ENCODE measurements at places on chromosomes 3 and 15.

GRCh38 chr3:45499529-45499928 lies 95.0 kb upstream of the LIMD1 start:
- DNase-seq, result no peak

- no peak for DNase-seq
Measured at GRCh38 chr15:29615791-29616190, 206.5 kb downstream of the TJP1 start.

DNA sequence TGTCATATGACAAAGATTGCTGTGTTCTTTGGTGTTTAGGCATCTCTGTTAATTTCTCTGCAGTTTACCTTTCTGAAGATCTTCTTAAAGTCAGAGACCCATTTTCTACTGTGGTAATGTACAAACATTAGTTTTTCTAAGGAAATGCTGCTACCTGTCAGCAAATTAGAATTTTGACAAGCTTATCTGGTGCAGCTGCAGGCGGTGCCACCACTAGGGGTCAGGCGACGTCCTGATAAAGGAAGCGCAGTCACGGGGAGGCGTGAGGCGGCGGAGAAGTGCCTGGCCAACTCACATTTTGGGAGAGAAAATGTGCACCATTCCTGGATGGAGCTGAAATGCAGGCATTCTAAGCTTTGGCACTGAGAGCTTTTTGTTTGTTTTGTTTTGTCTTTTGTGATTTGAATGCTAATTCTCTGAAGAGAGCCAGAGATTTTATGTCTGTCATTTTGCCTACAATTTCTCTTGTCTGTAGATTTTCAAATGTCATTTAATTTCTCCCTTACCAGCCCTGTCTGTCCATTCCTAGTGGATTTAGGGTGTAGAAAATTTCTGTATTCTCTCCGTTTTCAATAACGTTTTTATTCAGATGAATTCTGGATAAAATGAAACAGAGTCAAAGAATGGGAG lies 24.9 kb upstream of the SIAH2 start:
- DNase-seq, result peak; percentile 21

DNA sequence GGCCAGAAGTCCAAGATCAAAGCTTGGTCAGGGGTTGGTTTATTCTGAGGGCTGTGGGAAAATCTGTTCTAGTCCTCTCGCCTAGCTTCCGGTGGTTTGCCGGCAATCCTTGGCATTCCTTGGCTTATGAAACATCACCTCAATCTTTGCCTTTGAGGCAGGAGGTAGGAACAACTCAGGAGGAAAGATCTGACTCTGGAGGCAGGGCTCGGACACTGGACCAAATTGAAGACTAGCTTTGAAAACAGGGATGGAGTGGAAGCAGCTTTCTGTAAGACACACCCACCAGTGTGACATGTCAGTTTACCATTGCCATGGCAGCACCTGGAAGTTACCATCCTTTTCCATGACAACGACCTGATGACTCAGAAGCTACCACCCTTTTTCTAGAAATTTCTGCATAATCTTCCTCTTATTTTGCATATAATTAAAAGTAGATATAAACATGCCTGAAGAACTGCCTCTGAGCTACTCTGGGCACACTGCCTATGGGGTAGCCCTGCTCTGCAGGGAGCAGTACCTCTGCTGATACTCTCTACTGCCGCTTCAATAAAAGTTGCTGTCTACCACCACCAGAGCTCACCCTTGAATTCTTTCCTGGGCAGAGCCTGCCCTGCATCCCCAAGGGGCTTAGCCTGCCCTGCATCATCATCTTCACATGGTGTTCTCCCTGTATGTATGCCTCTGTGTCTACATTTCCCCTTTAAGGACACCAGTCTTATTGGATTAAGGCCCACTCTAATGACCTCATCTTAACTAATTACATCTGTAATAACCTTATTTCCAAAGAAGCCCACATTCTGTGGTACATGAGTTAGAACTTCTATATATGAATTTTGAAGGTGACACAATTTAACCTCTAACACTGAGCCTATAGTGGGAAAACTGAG lies 38.3 kb upstream of the TM4SF4 start:
- DNase-seq, result no peak

GRCh38 chr3:59845386-59845785 lies 795.6 kb upstream of the CFAP20DC start:
- no peak for DNase-seq

DNA sequence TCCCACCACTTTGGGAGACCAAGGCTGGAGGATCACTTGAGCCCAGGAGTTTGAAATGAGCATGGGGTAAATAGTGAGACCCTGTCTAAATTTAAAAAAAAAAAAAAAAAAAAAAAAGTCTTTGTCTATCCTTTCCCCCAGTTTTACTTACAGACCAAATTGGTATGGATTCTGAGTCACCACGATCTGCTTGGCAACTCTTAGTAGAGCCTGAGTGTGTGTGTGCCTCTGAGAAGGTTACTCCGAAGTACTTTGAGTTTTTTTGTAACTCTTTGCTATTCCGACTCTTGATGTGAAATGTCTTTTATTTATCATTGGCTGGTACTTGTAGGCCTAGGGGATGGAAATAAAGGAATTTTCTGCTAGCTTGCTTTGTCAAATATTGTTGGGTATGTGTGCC lies 63.3 kb downstream of the RBM6 start:
- DNase-seq, result no peak

DNA sequence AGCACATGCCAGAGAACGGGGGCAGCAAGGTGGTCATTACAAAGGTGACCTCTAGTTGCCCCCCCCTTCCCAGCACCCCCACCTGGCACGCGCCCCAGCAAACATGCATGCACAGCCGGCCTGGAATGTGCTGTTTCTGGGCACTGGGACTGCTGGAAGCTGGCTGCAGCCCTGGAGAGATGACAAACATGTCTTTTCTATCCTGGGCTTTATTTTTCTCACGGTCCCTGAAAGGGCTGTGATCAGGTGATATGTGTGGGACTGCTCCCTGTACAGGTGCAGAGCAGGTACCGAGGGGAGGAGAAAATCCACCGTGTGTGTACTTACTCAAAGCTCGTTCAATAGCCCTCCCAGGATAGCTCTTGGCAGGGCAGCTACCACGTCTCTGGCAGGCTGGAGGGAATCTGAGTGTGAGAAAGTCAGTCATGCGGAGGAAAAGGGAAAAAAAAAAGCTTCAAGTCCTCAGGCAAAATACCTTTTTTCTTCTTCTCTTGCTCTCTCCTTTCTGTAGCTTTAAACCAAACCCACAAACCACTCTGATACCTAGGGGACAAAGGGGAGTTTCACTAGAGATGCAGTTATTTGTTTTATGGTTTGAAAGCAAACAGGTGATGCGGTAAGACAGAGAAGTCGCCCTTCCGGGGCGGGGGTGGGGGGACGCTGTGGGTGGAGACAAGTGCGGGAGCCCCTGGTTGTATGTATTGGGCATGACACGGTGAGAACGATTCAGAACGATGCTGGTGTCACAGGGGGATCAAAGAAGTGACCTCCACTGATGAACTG lies 5.0 kb upstream of the HES1 start:
- no peak for DNase-seq

DNA sequence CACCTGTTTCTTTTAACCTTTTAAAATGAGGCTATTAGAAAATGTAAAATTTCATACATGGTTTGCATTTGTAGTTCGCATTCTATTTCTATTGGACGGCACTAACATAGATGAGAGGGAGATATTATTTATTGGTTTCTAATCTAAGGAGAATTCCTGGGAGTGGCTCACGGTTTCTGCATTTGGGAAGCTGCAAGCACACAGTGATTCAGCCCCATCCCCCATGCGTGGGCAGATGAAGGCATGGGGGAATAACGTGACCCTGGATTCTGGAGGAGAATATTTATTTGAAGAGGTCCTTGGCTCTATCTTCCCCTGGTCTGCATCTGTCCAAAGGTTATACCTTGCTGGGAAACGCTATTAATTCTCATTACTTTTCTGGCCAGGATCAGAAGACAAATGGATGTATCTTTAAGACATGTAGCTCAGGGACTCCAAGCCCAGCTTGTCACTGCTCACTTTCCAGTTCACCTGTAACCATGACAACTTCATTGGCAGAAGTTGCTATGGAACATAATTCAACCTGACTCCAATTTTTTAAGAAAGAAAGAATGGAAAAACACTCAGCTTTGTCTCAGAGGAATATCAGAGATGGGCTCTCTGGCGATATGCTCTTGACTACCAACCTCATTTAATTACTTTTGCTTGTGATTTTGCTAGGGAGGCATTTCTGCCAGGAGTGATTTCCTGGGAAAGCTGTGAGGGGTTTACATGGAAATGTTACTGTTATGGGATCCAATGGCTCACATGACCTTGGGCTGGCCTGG lies 27.2 kb upstream of the POMGNT2 start:
- no peak for DNase-seq
